ENCODE measurements at places on chromosomes 12 and 14. TPM values are rescaled to one million over a fixed set of nuclear protein-coding genes. Genes with fewer than 3 reads are reported as not detected.
A peak's percentile ranks its signal among the peaks of the same experiment; 100 is the strongest.

- no peak for DNase-seq
Observed at GRCh38 chr12:42758806-42759205, 169.3 kb upstream of the PRICKLE1 start.

DNA sequence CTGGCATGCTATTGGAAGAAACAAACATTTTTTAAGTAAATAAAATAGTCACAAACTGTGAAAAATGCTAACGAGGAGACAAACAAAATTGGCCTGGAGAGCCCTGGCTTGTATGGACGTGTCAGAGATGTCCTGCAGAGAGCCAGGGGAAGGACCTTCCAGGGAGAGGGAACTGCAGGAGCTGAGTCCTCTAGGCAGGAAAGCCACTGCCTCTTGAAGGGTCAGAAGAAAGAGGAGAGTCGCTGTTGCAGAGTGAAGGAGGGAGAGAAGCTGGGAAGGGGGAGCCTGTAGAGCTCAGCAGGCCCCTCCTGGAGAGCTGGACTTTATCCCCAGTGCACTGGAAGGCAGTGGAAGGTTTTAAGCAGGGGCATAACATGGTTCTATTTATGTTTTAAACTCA is 80.3 kb upstream of the PWP1 start:
- no peak for DNase-seq

GRCh38 chr12:3272958-3273357 is 195.8 kb downstream of the TSPAN9 start:
- DNase-seq = no peak

- DNase-seq = no peak
Observed at GRCh38 chr14:37114002-37114401, 58.4 kb downstream of the SLC25A21 start.

ACADS gene
- total RNA-seq = 15.7 TPM

- no peak for DNase-seq
Observed at GRCh38 chr14:47012533-47013280, 361.1 kb upstream of the RPL10L start.

DNA sequence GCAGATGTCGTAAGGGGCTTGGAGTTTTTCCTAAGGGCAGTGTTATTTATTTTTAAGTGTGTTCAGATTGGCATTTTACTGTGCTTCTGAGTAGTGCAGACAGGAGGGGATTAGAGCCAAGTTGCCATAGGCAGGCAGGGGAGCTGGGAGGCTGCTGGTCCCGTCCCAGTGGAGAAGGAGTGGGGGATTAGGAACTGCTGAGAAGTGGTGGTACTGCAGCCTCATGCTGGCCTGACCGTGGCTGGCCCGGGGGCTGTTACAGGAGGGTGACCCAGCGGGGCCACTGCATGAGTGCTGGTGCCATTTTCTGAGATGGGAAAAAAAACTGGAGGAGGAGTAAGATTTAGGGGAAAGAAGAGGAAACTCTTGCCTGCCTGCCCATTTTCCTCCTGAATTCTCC is 52.3 kb upstream of the DLK1 start:
- no peak for DNase-seq

OAS1 gene
- total RNA-seq = 10.1 TPM

GRCh38 chr12:87988534-87988933 is 40.7 kb downstream of the C12orf50 start:
- DNase-seq = no peak

- peak; percentile 20 for DNase-seq
Observed at GRCh38 chr12:112160611-112161010, 35.3 kb downstream of the TRAFD1 start.

DNA sequence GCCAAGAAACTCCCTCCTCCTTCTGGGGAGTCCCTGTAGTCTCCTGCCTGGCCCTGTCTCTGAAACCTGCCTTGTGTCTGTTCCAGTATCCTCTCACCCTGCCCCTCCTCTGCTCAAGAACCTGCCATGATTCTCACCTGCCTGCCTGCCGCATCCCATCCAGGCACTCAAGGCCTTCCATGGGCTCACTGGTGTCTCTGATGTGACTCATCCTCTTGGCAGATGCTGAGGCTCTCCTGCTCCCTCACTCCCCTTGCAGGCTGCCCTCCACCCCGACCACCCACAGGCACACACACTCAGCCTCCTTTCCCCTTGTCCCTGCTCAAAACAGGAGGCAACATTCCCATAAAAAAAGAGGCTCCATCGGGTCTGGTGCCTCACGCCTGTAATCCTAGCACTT is 5.8 kb upstream of the BEGAIN start:
- DNase-seq = peak; percentile 67

DNA sequence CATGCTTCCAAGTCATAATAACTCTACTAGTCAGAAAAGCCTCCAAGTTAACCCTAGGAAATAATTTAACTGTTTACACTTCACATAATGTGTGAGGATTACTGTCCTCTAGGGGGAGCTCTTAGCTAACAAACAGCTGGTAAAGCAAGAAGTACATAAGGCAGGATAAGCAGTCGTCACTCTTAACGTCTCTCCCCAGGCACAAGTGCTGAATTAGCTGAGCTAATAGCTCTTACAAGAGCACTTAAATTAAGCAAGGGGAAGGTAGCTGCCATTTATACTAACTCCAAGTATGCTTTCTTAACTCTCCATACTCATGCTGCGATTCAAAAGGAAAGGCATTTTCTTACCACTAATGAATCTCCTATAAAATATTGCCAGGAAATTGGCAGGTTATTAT is 79.3 kb upstream of the TSPAN11 start:
- no peak for DNase-seq

- DNase-seq = no peak
Observed at GRCh38 chr12:19034937-19035336, 94.6 kb upstream of the PLEKHA5 start.

TSPAN19 gene
- not detected for total RNA-seq

DNA sequence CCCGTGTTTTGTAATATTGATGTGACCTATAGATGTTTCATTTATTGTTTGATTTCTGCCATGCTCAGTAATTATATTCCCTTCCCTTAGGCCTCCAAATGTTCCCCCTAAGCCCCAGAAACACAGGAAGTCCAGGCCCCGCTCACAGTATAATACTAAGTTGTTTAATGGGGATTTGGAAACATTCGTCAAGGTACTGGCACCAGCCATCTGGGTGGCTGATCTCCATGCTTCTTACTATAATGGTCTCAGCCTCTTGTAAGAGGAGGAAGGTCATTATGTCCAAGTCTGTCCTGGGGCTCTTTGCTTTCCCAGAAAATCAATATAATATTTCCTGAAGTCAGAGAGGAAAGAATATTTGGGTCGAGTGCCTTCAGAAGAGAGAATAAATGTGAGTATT is 130.9 kb downstream of the KICS2 start:
- DNase-seq = no peak

MVK gene
- 9.1 TPM for total RNA-seq

- DNase-seq = no peak
Observed at GRCh38 chr14:77473921-77474320, 16.0 kb downstream of the AHSA1 start.

DNA sequence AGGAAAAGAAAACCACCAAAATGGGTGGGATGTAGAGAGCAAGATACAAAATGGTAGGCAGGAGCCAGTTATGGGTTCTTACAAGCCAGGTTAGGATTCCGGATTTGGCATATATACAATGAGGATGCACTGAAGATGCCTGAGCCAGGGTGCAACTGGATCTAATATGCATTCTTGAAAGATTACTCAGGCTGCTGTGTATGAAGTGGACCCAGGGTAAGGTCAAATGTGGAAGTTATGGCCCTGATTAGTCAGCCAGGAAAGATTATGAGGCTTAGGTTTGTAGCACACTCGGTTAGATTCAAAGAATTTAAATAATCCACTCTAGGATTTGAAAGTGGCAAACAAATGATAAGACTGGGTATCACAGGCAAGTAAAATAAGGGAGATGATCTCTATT is 1750.7 kb upstream of the FLRT2 start:
- DNase-seq = no peak

MDGA2 gene
- 0.52 TPM for total RNA-seq

RDH12 gene
- not detected for total RNA-seq

SBNO1 gene
- 26.1 TPM for total RNA-seq

GRCh38 chr14:34571771-34572170 is 32.3 kb upstream of the EAPP start:
- peak; percentile 14 for DNase-seq

- DNase-seq = peak; percentile 49
Observed at GRCh38 chr12:12934556-12934955, 17.4 kb downstream of the GPRC5D start.

DNA sequence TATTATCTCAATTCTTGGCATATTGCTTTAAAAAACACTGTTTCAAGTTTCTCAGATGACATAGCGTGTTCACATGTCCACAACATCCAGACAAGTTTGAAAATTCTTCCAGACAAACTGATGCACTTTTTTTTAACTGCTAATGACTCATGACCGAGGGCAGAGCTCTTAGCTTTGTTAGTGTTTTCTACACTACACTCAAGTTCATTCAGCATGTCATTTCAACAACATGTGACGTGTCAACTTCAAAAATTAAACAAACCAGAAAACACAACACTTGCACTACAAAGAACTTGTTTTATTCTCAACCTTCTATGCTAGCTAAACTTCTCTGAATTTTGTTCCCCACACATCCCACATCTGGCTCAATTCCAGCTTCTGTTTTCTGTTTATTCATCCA is 1186.3 kb upstream of the FLRT2 start:
- DNase-seq = no peak

- DNase-seq = no peak
Observed at GRCh38 chr12:54232790-54233189, 44.0 kb upstream of the SMUG1 start.

DNA sequence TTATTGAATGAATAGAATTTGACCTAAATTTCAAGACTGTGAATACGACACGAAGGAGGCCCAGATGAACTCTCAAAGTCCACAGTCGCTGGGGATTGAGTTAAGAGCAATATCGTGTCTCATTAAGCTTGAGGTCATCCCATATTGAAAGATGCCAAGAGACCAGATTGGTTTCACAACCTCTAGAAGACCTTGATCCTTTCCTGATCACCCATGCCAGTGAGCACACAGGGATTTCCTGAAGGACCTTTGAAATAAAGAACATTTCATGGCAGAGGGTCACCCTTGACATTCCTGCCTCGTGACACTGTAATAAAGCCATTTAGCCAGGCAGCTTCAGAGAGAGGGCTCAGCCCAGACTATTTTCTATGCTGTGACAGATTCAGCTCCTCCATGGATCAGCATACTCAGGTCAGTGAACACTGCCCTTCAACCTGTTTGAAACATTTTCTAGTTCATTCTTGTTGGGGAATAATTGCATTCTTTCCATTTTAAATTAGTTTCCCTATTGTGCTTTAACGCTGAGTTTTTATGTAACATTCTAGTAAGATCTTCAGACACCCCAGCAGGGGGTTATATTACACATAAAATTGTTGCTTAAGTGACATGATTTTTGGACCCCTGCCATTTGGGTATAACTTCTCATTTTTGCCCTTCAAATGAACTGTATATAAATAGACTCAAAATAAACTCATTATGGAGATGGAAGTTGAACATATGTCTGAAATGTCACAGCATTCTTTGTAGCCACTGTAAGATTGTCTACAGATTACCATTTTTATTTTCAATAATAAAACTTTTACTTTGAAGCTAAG is 213.2 kb downstream of the C12orf50 start:
- no peak for DNase-seq

E2F7 gene
- 0.24 TPM for total RNA-seq

- no peak for DNase-seq
Observed at GRCh38 chr14:86083616-86084015, 553.7 kb downstream of the FLRT2 start.

GRCh38 chr12:86681060-86681459 is 424.9 kb upstream of the MGAT4C start:
- DNase-seq = no peak

IL31 gene
- total RNA-seq = not detected

DNA sequence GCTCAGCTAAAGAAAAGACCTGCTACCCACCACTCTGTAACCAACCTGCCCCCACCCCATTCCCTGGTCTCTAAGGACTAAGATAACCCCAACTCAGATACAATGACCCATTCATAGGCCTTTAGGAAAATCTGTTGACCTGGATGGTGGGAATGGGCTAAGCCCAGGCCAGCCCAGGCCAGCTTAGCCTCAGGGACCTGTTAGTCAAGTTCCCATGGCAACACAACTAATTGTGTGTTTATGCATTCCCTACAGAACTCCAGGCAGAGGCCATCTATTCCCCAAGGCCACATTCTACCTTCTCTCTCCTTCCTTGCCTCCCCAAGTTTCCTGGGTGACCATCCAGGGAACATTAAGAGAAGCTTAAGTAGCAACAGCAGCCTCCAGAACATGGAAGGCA is 16.1 kb upstream of the KRT8 start:
- no peak for DNase-seq

DNA sequence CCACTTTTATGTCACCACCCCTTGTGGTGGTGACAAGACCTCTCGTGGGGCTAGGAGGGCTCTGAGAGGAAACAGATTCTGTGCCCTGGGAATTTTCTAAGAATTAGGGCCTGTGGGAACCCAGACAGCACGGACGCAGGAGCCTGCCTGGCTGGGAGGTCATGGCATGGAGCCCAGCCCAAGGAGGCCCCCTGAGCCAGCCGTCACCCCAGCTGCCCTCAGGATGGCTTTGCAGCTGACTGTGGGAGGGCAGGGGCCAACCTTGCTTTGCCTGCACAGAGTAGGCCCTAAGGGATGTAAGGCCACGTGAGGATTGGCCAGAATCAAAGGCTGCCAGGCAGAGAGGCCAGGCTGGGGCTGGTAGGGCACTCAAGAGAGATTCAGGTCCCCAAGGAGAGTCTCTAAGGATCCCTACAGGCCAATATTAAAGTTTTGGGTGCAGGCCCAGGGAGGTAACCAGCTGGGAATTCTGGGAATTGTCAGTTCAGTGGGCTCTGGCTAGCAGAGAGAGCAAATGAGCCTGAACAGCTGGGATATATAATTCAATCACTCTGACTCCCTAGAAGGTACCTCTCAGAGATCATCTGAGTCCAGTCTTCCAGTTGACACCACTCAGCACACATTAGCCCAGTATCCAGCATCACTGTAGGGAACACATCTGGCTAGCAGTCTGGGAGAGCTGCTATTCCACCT is 6.4 kb downstream of the LTBP2 start:
- DNase-seq = no peak

MYO1H gene
- not detected for total RNA-seq

Measured in posterior vena cava (tissue), 2 donors.